ENCODE measurements at places on chromosomes 7 and 10.

DNA sequence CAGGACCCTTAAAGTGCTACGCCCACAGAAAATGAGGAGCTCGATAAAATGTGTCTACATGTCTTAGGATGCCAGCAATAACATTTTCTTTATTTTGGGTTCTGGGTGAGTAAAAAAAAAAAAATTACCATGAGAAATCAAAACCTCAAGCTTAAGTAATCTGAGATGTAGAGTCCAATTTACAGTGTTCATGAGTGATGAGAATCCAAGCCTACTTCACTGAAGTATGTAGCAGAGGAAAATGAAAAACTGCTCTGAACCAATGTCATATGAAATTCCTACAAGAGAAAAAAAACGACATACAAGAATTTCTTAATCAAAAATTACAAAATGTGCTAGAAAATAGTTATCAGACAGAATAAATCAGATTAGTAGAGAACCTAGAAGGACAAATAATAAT lies 274.4 kb downstream of the HTR7 start:
- DNase-seq: no peak

DNA sequence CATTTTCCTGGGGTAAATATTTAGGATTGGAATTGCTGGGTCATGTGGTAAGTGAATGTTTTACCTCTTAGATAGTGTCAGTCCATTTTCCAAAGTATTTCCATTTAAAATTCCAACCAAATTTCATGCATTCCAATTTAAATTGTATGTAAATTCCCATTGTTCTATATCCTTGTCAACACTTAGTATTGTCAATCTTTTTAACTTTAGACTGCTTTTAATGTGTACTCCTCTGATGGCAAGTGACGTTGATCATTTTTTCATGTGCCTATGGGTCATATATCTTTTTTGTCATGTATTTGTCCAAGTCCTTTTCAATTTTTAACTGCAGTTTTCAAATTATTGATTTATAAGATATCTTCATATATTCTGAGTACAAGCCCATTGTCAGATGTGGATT lies 80.8 kb upstream of the FAM20C start:
- DNase-seq: no peak

- no peak for DNase-seq
These were observed 465.0 kb downstream of the GRID1 start for GRCh38 chr10:85901599-85901998.

- DNase-seq: no peak
These were observed 387.0 kb downstream of the SDK1 start for GRCh38 chr7:3688071-3688470.

DNA sequence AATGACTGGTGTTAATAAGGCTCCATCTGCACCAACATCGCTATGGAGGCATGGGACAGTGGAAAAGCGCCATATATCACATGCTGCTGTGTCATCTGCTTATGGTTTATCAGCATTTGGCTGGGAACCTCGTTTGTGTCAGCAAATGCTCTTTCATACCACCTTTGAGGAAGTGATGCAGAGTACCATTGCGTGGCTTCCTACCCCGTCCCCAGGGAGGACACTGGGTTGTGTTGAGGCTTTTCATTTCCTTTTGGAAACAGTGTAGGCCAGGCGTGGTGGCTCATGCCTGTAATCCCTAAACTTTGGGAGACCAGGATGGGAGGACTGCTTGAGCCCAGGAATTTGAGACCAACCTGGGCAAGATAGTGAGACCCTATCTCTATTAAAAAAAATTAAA lies 6.8 kb downstream of the TACR2 start:
- DNase-seq: no peak

DNA sequence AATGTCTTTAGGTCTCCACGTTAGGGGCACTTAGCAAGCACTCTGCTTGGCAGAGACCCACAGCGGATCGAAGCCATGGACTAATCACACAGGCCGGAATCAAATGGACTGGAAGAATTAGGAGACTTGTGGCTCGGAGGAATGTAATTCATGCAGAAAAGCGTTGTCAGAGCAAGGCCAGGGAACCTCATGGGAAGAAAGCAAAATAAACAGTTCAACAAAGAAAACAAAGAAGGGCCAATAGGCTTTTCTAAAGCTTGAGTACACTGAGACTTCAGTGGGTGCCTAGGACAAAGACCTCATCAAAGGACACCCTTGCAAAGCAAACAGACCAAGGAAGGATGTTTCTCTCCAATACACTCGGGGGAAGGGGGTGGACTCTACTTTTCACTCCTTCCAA lies 171.1 kb downstream of the GLI3 start:
- DNase-seq: no peak

GRCh38 chr7:28688174-28688573 lies 270.0 kb downstream of the TRIL start:
- DNase-seq: no peak

DNA sequence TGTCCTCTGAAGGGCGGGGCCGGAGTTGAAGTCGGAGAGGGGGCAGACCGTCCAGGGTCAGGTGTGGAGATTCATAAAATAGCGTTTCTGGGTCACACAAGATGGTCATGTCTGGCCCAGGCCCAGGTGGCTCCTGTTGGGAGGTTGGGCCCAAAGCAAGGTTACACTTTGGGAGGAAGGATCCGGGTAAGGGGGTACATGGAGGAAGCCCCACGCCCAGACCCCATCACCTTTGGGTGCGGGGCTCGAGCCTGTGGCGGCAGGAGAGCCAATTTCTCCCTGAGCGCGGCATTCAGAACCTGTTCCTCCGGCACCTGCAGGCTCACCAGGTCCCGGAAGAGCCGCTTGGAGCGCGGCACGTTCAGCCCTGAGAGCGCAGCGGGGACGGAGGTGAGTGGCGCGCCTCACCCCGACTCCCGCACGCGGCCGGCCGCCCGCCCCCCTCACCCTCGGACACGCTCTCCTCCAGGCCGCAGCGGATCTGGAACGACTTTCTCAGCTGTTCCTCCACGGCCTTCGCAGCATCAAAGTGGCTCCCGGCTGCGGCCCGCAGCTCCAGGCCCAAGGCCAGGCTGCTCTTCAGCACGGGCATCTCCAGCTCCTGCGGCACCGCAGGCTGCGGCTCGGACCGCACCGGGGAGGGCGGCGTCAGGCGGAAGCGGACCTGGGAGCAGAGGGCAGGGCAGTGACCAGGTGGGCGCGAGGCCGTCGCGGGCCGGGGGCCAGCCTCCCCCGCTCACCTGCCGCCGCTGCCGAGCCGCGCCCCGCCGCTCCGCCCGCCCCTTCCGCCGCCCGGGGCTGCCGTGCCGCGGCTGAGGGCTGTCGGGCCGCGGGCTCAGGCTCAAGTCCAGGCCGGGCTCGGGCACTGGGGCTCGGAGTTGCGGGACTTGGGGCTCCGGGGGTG lies 644 bp downstream of the PPP1R35 start:
- peak; percentile 8 for DNase-seq

GRCh38 chr10:130440971-130441370 lies 304.8 kb downstream of the GLRX3 start:
- DNase-seq: no peak

DNA sequence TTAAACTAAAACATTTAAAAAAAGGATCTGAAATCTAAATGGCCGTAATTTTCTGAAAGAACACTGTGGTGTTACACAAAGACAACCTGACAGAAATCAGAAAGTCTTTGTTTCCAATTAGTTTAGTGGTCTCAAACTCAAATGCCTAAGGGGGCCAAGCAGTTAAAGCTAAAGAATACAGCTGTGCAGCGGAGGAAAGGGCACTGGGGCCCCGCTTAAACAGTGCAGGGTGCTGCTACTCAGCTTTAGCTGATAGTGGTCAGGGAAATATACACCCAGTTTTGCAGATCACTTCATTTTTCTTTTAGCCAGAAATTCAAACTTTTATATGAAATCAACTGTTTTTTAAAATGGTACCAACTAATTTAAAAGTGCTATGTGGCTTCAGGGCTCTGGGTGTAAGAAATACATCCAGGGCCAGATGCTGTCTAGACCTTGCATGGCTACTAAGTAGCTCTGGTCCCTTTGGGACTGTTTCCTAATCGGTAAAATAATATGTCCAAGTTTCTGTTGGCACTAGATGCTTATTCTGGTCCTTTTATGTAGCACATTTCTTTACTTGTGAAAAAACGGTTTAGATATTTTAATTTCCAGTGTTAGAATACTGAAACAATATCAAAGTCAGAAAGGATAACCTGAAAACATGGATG lies 161.8 kb upstream of the LAMB4 start:
- no peak for DNase-seq

All from stimulated activated CD8-positive, alpha-beta memory T cell treated with anti-CD3 and anti-CD28 coated beads, Interleukin-4, amount 100 ng/mL, for 1 hour (primary cell).